ENCODE measurements at places on chromosomes 3 and 15.

DNA sequence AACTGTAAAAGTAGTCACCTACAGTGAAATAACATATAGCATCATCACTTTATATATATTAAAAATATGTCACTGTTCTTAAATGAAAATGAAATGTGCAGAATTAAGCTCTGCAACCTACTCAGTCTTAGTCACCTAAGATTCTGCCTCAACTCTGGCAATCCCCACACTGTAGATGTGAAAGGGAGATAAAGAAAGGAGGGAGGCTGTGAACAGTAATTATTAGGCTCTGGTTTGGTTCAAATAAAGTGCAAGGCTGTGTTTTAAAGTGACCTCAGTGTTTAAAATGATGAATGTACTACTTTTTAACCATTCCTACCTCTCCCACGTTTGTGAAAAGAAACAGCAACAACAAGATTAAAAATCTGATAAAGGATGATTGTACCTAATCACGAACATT, 72.2 kb downstream of the ATP8B4 start:
- no peak for DNase-seq

DNA sequence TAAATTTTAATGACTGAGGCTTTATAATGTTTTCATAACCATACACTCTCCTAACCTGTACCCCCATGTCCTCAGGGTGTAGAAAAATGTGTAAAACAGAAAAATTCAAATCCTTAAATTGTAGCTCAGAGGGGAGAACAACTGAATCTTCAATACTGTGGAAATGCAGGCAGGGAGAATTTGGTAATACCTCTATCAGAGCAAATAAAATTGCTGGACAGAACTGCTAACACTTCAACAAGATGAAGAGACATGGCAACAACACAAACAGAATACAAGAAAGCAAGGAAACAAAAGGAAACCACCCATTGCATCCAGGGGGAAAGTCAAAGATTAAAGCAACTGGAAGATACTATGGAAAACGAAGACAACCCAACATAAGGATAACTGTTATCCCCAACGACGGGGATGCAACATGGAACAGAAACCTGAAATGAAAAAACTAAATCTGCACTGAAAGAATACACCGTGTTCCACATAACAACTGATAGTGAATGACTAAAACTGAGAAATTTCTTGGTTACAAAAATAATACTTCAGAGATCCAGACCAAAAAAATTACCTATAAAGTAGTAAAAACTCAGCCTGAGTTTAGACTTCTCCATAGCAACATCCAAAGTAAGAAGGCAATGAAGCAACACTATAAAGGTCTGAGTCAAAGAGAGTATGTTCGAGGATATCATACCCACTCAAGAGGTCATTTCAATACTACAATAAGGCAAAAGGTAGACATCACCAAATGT, 48.5 kb downstream of the HACD2 start:
- DNase-seq, result no peak

GRCh38 chr15:28274635-28275034, 47.3 kb downstream of the HERC2 start:
- no peak for DNase-seq

- no peak for DNase-seq
Observed at GRCh38 chr15:59437142-59437816, 707 bp upstream of the FAM81A start.

GRCh38 chr3:70919661-70920060, 607.2 kb upstream of the MDFIC2 start:
- no peak for DNase-seq

DNA sequence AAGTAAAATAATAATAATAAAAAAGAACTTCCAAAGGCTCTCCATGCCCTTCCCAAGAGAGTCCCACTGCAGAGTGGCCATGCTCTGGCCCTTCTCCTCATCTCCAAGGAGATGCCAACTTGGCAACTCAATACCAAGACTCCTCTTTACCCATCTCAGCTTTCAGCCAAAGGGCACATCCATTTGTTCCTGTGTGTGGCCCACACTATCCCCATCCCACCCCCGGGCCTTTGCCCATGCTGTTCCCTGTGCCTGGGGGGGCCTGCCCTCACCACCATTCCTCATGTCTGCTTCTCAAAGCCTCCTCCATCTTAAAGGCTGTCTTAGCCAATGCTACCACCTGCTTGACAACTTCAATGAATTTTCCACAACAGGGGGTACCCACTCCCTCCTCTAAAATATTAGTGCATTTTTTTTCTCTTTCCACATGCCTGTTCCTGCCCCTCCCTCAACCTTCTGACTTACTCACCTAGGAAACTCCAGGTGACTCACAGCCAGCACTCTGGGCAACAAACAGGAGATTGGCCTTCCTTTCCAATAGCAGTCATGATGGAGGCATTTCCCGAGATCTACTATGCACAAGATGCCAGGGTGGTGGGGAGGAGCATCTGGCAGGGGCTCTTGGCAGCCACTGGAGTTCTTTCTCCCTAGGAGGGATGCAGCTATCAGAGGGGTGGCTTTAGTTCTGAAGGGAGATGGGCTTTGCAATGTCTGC, 109.4 kb upstream of the SMAD3 start:
- DNase-seq, result no peak

DNA sequence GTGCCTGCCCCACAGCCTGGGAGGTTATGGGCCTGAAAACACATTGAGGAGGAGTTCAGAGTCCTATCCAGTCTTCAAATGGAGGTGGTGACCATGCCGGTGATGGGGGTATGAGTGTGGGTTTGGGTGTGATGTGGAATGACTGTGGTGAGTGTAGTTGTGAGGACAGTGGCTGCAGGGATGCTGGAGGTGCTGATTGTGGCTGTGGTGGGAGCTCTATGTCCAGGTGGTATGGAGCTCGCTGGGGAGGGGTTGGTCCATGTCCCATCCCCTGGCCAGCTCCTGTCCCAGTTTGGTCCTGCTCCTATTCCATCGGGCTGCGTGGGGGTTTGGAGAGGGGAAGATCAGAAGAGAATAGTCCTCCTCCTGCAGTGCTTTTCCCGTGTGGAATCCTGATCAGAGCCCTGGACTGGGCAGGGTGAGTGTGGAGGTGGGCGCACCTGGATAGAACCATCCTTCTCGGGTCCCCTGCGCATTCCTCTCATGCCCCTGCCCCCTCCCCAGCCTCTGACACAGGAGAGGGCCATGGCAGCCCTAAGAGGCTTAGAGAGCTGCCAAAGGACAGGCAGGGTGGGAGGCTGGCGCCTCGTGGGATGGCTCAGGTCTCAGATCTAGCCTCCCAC, 23.0 kb upstream of the GOLGA6C start:
- DNase-seq, result no peak
